ENCODE measurements at places on chromosomes 6 and 20. TPM values are rescaled to one million over a fixed set of nuclear protein-coding genes. Genes with fewer than 3 reads are reported as not detected.

The AP5S1 gene
- 16.0 TPM for polyA plus RNA-seq

The ELOVL4 gene
- polyA plus RNA-seq: 2.1 TPM

The KCNB1 gene
- 0.26 TPM for polyA plus RNA-seq

The DHX16 gene
- polyA plus RNA-seq: 26.7 TPM

The SEMG1 gene
- polyA plus RNA-seq: not detected

The NFATC2 gene
- polyA plus RNA-seq: 0.73 TPM

The TTK gene
- 0.13 TPM for polyA plus RNA-seq

The CDH4 gene
- not detected for polyA plus RNA-seq

The MOG gene
- polyA plus RNA-seq: not detected

The CDYL gene
- polyA plus RNA-seq: 7.4 TPM

The HSPA1B gene
- 175 TPM for polyA plus RNA-seq

The WFDC11 gene
- polyA plus RNA-seq: not detected

The MAP3K4 gene
- 13.0 TPM for polyA plus RNA-seq

The HBS1L gene
- 21.0 TPM for polyA plus RNA-seq

The MEP1A gene
- polyA plus RNA-seq: 0.13 TPM

The ZNF165 gene
- 3.0 TPM for polyA plus RNA-seq

The CALHM5 gene
- polyA plus RNA-seq: 2.1 TPM

The MTFR2 gene
- 0.65 TPM for polyA plus RNA-seq

The DTD1 gene
- 47.4 TPM for polyA plus RNA-seq

The ZNF76 gene
- polyA plus RNA-seq: 29.1 TPM

The NNAT gene
- not detected for polyA plus RNA-seq

The BNIP5 gene
- polyA plus RNA-seq: not detected

The GRM1 gene
- polyA plus RNA-seq: 0.82 TPM

The VIP gene
- polyA plus RNA-seq: 1.4 TPM

The ZNF391 gene
- 1.5 TPM for polyA plus RNA-seq

The DNAH8 gene
- not detected for polyA plus RNA-seq

The ACTL10 gene
- polyA plus RNA-seq: 1.7 TPM

The SMOC2 gene
- 6.5 TPM for polyA plus RNA-seq

The FHL5 gene
- 4.3 TPM for polyA plus RNA-seq

The SAMD5 gene
- 11.1 TPM for polyA plus RNA-seq

The PARD6B gene
- polyA plus RNA-seq: 9.2 TPM

The SLC35F1 gene
- polyA plus RNA-seq: 0.28 TPM

The TMEM217 gene
- polyA plus RNA-seq: 0.67 TPM

The PLCB4 gene
- polyA plus RNA-seq: 2.8 TPM

The FAM217A gene
- 0.56 TPM for polyA plus RNA-seq

The ZBP1 gene
- polyA plus RNA-seq: not detected

The ABHD16B gene
- polyA plus RNA-seq: not detected

The RIPPLY2 gene
- not detected for polyA plus RNA-seq

All from kidney (tissue), 22 donors.